Spleen (tissue), 13 donors: ENCODE measurements at places on chromosomes 4 and X.
A peak's percentile ranks its signal among the peaks of the same experiment; 100 is the strongest.

DNA sequence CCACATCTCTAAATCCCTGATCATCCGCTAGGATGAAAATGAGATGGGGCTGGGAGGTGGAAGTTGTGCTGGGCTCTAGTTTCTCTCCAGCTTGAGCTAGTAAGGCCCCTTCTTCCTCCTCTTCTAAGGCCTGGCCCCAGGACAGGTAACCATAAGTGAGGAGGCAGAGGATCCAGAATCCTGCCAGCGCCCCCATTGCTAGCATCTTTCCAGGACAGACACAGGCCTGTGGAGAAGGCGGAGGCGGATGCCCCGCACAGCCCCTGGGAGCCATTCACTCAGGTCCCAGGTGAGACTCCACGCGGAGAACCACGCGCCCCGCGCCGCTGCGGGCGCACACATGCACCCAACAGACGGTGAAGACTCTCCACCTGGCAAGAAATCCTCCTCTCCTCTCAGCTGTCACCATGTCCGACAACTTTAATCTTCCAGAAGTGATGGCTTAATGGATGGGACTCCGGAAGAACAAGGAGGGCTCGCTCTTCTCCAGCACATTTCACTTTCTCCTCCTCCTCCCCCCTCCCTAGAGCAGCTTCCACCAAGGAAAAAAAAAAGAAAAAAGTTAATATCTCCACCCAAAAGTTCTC lies 793 bp downstream of the ARSJ start:
- DNase-seq, result peak; percentile 57

GRCh38 chrX:68705986-68706385 lies 58.5 kb downstream of the STARD8 start:
- peak; percentile 66 for DNase-seq

GRCh38 chr4:52243367-52243766 lies 192.3 kb downstream of the SPATA18 start:
- no peak for DNase-seq

- DNase-seq, result no peak
Measured at GRCh38 chrX:121831601-121832000, 784.2 kb downstream of the GLUD2 start.

GRCh38 chr4:45004847-45005565 lies 278.6 kb upstream of the GNPDA2 start:
- DNase-seq, result no peak

DNA sequence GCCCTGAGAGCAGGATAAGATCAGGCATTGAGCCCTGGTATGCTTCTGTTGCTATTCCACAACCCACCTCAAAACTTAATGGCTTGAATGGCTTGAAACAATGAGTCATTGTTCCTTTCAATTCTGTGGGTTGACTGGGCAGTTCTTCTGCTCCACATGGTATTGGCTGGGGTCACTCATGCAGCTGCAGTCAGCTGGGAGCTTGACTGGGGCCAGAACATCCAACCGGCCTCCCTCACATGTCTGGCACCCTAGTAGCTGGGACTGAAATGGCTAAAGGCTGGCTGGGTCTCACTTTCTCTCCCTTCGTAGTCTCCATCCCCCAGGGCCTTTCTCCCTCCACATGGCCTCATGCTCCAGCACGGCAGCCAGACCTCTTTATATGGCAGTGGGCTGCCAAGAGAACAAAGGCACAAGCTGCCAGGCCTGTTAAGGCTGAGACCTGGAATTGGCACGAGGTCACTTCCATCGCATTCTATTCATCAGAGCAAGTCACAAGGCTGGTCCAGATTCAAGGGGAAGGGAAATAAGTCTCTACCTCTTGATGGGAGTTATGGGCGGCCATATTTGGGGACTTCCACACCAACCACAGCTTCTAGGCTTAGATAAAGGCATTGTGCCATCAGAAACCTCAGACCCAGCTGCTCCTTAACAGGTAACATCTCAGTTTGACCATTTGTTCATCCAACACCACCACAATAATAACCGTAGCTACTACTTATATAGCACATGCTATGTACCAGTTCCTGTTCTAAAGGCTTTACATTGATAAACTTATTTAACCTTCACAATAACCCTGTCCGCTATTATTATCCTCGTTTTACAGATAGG lies 159.7 kb upstream of the ATP6AP2 start:
- DNase-seq, result no peak

DNA sequence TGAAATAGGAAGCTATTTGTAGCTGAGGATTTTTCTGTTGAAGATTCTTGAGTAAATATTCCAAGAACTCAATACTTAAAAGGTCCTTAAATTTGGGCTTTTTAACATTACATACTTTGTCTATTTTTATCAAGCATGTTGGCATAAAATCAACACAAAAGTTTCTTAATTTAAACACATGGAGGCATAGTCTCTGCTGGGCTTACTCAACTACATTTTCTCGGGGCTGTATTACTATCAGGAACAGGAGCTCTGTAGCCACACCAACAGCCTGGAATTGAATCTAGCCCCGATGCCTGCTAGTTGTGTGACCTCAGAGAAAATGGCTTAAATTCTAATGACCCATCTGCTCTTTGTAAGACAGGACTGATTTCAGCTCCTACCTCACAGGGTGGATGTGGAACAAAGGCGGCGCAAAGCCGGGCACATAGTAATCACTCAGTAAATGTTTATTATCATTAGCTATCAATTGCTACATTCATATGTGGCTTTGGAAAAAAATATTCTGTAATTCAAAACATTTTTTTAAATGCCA lies 207.0 kb downstream of the NSUN7 start:
- no peak for DNase-seq

DNA sequence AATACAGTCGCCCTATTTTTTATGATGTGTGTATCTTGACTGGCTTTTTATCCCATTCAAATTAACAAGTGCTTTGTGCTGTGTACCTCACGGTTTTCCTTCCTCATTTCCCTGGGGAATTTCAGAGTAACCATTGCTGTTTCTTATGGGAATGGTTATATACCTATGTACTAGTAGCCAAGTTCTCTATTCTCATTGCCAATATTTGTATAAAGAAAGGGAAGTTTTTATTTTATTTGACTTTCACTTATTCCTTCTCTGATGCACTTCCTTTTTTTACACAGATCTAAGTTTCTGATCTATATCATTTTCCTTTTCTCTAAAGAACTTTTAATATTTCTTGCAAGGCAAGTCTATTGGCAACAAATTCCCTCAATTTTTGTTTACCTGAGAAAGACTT lies 181.3 kb downstream of the SOWAHB start:
- no peak for DNase-seq
